ENCODE measurements at places on chromosomes 3 and 15. TPM values are rescaled to one million over a fixed set of nuclear protein-coding genes. Genes with fewer than 3 reads are reported as not detected.

The C3orf49 gene
- total RNA-seq = not detected

GRCh38 chr3:153855772-153856171 is 265.4 kb upstream of the ARHGEF26 start:
- DNase-seq = no peak

DNA sequence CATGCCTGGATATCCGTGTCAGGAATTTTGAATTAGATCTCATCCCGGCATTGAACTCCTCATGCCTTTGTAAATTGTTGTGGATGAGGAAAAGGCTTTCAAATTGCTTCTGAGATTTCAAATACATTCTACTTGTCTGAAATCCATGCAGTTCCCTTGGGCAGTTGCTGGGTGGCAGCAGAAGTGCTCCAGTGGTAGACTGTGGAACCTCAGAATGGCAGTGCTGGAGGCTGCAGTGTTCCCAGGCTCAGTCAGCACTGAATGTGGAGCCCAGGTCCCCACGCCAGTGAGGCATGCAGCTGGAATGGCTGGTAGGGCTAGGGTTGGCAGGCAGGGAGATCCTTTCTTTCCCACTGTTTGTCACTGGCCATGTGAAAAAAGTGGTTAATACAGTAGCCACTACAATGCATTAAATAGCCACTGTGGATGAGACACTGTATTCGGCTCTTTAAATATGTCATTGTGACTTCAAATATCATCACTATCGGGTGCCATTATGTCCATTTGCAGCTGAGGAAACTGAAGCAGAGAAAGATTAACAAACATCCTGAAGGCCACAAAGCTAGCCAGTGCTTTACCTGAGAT is 98.6 kb downstream of the TPRG1 start:
- peak; percentile 36 for DNase-seq

- DNase-seq = no peak
Observed at GRCh38 chr3:46429671-46430070, 22.6 kb downstream of the CCRL2 start.

- peak; percentile 49 for DNase-seq
Observed at GRCh38 chr15:98760112-98760826, 111.9 kb downstream of the IGF1R start.

GRCh38 chr15:79265167-79265566 is 17.4 kb upstream of the ANKRD34C start:
- no peak for DNase-seq

GRCh38 chr15:72227720-72228119 is 3.3 kb downstream of the PKM start:
- no peak for DNase-seq

- no peak for DNase-seq
Observed at GRCh38 chr3:159458010-159458409, 530.6 kb upstream of the IL12A start.

DNA sequence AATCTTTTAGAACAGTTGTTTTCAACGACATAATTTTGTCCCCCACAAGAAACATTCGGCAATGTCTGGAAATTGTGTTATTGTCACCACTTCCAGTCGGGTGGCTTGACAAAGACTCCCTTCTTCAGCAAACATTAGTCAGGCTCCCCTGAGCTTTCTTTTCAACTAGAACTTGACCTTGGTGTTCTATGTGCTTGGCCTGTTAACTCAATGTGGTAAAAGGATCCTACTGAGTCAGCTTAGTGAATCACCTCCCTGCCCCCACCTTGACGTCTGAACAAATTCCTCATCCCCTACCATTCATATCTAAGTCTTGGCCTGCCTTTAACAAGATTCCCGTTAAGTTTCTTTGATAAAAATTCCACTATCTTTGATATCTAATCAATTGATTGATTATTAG is 465.0 kb upstream of the ROBO1 start:
- no peak for DNase-seq

DNA sequence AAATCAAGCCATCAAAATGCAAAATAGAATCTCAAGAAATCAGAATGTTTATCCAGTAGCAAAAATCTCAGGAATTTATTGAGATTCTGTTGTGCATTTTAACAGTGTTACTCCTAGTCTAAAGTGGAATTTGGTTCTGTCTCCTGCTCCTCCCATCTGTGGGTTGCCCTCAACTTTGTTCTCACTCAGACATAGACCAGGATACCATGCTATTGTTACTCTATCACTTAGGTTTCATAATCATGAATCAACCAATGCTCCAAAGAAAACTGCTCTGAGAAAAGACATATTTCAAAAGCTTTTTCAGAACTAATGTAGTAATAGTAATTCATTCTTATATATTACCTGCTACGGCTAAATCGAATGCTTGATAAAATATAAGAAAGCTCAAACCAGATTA is 274.7 kb downstream of the RBMS3 start:
- DNase-seq = no peak

- DNase-seq = peak; percentile 29
Observed at GRCh38 chr15:29518442-29518841, 248.8 kb upstream of the NSMCE3 start.

The POLG gene
- total RNA-seq = 37.5 TPM

DNA sequence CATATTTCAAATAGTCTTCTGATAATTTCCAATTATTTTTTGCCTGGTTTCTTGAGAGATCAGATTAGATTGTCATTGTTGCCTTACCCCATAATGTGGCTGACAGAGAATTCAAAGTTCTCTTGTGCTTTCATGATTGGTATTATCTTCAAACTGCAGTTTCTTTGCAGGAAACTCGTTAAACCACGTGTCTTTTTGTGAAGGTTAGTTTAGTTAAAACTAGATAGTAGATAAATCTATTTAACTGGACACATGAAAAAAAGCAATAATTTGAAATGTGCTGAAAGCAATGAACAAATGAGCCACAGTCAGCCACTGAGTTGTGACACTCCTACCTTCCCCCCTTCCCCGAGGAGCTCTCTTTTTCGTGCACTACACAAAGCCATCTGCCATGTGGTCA is 327.5 kb upstream of the UMPS start:
- DNase-seq = no peak

DNA sequence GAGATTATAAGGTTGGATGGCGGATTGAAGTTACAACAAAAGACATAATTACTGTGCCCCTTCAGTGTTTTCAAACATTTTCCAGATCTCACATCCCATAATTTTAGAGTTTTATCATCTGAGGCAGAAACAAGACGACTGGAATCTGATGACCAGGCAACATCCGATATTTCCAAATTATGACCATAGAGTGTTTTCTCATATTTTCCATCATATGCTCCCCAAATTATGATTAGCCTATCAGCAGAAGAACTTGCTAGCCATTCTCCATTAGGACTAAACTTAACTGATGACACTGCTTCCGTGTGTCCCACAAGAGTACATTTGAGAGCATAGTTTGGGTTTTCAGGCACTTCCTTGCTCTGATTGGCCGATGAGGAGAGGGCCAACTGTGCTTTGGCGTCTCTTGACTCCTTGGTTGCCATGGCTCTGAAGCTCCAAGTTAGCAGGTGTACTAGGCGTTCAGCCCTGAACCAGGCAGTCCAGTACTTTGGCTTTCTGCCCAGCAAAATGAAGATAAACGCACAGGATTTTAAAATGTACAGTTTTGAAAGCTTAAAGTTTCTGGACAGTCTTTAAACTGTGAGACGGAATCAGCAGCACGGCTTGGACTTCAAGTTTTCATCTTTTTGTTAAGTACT is 638 bp downstream of the WDR5B start:
- no peak for DNase-seq

GRCh38 chr3:170383567-170383966 is 26.1 kb downstream of the SKIL start:
- DNase-seq = no peak

The SI gene
- not detected for total RNA-seq

GRCh38 chr15:72217216-72217615 is 13.8 kb downstream of the PKM start:
- DNase-seq = no peak

DNA sequence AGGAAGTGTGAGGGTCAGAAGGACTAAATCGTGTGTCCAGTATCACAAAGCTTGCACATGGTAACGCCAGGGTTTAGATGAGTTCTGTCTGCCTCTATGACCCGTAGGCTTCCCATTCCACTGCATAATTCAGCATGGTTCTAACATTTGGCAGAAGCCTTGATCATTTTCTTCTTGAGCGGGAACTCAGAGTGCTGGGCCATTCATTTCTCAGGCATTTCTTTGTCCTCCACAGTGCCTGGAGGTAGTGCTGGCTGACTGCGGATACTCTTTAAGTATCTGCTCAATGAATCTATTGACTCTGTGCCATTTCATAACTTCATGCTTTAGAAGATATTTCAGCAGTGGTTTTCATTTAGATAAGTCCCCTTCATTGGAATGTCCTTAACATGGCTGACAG is 370.2 kb downstream of the EPHB1 start:
- DNase-seq = no peak

The GOLGA6D gene
- total RNA-seq = not detected

The DNAH12 gene
- not detected for total RNA-seq

All from heart left ventricle (tissue), 16 donors.